ENCODE measurements at places on chromosomes 3 and 15. TPM values are rescaled to one million over a fixed set of nuclear protein-coding genes. Genes with fewer than 3 reads are reported as not detected.

DNA sequence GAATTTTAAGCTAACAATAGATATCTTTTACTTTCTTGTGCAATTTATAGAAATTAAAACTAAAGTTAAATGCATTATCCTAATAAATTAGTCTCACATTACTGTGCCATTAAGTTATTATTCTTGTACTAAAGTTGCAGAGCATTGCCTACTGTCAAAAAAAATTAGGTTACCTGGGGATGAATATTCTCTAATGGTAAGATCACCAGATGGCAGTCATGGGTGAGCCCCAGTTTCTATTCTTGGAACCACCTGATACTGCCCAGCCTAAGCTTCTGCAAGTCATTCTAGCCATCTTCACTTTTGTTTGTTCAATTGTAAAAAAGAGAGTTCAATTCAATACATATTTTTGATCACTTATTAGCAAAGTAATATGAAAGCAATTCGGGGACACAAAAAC, 213.2 kb downstream of the CADM2 start:
- no peak for DNase-seq

DNA sequence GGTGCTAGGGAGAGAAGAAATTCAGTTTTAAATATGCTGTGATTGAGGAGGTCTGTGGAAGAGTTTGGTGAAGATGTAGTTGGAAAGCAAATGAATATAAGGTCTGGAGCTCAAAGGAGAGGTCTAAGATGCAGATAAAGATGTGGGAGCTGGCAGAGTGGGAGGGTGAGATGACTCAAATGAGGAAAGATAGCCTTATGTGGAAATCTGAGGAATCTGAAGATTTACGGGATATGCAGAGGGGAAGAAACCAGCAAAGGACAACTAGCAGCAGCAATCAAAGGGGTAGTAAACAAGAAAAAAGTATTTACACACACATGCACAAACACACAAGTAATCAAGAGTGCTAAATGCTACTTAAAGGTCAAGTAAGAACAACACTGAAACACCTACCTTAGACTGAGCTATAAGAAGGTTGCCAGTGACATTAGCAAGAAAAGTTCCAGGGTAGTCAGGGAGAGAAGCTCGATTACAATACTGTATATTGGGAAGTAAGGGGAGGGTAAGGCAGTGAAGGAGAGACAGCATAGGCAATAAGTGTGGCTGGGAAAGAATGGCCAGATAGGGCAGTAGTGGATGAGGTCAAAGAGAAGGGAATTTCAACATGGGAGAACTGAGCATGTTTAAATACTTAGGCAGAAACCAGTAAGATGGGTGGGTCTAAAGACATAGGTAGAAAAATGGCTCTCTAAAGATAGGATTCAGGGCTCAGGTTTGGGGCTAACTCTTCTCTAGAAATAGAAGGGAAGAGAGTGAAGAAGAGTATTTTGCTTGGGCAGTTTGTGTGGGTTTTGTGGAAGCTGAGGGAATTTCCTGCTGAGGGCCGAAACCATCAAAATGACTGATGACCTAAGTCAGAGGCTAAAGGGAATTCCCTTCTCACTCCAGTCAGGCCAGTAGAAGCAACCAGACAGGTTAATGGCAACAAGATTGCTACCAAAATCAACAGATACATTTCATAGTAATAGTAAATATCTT, 8.9 kb downstream of the CMTM6 start:
- no peak for DNase-seq

GRCh38 chr3:177835008-177835407, 637.7 kb upstream of the TBL1XR1 start:
- DNase-seq = no peak

DNA sequence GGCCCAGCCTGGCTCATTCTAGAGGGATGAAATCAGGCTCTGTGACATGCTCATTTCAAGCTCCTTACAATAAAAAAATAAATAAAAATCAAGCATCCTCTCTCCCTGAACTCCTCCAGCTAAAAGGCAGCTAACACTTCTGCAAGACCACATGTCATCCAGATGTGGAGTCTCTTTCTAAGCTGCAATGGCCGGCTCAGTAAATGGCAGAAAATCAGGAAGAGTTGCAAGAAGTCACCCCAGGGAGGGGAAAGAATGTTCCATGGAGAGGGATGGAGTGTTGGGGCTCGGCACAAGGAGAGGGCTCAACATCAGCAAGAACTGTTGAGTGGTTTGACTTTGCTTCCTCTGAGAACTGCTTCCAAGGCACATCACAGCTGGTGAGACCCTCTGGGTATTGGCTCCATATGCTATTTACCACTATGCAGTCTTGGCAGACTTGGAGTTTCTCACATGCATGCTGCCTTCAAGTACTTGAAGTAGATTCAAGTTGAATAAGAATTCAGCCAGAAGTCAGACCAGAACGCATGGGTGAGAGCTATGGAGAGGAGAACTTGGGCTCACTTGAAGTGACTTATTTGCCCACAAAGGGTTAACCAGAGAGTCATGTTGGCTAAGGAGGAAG, 689.0 kb downstream of the NTRK3 start:
- no peak for DNase-seq

DNA sequence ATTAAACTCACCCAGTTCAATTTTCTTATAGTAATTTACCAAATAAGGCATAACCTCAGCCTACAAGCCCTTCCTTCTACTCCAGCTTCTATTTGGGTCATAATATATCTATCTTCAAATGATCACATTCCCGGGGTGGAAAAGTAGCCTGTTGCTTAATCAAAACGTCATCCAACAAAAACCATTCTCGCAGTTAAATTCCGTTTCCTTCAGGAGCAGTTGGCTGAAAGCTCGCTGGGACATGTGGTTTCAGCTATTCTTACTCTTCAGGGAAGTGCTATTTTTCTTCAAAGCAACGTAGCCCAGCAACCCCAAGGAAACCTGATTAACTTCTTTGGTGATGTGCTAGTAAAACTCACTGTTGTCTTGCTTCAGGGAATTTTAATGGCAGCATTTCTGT, 59.6 kb downstream of the MAGI1 start:
- DNase-seq = no peak

- no peak for DNase-seq
These were observed 9.2 kb downstream of the EIF3J start for GRCh38 chr15:44545913-44546802.

DNA sequence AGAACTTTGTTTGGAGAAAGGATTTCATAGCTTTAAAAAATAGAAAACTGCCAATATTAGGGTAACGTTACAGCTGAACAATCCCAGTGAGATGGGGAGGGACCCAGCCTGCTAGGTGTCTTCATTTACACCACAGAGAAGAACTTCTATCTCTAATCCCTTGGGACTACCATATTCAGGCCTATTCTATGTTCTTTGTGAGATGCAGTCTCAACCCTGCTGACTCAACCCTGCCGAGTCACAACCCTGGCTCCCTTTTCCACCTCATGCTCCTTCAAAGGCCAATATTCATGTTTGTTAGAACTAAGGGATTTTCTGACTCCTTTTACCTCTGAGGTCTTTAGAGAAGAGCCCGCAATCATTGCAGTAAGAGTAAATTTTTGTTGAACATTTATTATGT, 350.5 kb downstream of the EPHB1 start:
- DNase-seq = no peak

DNA sequence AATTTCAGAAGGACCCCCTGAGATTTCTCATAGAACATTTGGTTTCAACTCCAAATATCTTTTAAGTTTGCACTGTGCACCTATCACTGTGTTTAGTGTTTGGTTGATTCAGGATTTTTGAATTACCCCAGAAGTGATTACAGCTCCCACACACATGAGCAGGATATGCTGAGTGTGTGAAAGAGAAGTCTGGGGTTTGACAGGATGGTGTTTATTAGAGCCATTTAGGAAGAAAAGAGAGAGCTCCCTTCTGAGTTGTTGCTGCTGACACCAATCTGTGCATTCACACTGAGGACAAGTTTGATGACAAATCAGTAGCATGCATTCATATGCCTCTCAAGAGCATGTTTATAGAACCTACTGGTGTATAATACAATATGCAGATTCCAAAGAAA, 118.1 kb downstream of the RPL22L1 start:
- DNase-seq = no peak

DNA sequence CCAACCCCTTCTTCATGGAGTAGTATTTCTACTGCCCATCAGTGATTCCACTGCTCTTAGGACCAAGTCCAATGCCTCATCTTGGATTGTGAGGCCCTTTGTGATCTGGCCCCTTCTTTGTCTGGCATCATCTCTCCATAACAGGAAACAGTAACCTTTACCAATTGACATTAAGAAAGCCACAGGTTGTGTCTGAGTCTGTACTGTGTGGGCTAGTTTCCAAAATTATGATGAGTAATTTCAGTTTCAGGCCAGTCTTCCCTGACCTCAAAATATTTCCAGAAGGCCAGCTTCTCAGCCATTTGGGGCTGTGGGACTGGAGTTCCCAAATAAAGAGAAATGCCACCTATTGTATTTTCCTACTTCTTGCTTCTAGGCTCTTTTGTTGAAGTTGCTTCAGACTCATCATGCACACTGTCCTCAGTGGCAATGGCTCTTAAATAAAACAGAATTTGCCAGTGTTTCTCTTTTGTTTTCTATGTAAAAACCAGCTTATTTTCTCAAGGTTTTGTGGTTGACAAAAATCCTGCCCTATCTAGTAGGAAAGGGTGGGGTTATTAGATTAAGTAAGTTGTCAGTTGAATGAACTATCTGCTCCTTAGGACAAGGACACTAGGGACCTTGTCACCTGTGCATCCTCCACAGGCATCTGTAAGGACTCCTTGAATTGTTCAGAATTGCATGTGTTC, 47.0 kb upstream of the ACKR4 start:
- DNase-seq = no peak

DNA sequence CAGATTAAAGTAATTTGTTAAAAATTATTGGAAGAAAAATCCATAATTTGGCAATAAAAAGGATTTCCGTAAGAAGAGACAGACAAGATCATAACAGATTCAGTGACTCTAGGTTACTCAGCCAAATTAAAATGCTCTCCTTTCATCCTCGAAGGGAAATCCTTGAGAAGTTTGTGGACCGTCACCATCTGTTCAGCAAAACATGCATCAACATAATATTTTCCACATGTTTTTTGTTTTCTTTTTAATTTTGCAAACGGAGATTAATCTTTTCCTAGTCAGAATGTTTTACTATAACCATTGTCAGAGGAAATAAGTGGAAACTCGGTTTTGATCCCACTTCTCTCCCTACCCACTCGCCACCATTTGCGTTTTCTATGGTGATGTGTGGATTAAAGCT, 128.3 kb downstream of the TMCO5A start:
- DNase-seq = no peak

DNA sequence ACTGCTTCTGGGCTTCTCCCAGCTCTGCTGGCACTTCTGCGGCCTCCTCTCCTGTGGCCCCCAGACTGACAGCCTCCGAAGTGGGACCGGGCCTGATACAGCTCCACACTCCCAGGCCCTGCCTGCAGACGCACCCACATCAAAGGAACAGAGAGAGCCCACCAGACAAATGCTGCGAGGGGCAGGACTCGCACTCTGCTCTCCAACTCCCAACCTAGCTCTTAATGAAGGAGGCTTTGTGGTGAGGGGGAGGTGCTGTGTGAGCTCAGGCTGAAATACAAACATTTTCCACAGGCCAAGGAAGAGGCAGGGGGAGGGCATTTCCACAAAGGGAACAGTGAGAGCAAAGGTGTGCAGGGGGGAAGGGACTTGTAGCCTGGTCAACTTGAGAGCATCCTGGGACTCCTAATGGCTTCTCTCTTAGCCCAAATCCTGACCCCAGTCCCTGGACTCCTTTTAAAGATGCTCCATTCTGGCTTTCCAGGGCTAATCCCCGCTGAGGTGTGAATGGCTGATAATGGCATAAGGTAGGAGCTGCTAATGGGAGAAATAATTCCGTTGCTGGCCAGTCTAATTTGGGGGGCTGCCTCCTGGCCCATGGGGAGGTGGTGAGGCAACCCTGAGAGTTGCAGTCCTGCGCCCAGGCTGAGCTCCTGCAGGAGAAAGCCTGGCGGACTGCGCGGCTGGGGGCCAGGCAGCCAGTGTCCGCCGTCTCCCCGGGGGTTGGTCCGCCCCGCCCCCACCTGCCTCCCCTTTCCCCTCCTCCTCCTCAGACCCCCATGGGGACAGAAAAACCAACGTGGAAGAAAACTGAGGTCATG, 9.6 kb downstream of the LINGO1 start:
- DNase-seq = no peak

DNA sequence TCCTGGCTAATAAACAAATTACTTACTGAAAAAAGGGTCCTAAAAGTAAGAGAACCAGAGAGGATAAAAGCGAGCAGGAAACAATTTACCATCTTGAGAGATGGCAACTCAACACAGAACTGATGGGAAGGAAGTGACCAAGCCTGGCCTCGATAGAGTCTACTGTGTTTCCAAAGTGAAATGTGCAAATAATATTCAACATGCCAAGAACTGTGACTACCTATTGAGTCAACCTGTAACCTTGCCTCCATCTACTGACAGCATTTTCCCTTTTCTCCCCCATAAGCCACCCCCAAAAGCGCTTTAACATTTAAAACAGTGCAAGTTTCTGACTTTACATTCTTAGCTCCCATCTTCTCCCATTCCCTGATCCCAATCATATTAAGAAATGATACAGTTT, 75.4 kb upstream of the PSMD6 start:
- no peak for DNase-seq

DNA sequence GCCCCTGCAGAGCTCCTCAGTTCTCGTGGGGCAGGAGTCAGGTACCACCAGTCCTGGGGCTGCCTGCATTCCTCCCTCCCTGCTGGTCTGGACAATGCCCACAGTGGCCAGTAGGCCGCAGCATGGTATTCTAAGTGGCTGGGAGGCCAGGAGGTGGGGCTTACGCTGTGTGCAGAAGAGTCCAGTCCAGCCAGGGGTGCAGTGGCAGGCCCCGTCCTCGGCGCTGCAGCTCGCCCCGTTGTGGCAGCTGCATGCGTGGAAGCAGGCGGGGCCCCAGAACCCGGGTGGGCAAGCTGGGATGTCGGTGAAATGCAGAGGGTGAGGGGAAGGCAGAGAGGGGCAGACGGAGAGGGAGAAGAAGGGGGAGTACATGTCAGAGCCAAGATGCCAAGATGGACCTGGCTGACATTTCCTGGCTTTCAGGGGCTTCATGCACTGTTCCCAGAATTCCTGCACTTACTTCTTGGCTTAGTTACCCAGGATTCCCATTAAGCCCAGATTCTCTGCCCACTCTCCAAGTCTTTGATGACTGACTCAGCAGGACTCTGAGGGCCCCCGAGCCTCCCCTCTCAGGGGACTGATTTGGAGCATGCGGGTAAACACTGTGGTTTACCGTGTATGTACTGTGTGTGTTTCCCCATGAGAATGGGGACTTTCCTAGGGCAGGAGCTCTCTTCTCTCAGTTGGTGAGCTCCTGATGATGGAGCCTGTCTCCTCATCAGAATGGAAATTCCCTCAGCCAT, 47.5 kb downstream of the RAB11A start:
- no peak for DNase-seq

DNA sequence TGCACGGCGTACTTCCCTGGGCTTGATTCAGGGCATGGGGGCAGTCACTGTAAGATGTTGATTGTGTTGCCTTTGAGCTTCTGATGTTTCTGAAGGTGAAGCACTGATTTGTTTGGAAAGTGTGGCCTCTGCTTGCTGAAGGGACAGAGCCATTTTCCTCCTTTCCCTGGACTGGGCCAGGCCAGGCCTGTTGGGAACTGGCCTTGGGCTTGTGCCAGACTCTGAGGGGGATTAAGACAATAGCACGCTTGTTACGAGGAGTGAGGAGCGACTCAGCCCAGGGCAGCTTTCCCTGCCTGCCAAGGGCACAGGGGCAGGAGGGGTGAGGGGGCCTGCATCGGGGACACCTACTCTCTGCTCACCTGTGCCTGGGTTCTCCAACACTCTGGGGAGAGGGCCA, 42.9 kb downstream of the LINGO1 start:
- no peak for DNase-seq

Gene BTLA
- polyA plus RNA-seq = 13.8 TPM

Gene ARIH1
- 10.3 TPM for polyA plus RNA-seq

Gene PAK2
- polyA plus RNA-seq = 30.1 TPM

Gene CKMT1B
- polyA plus RNA-seq = not detected

Gene VIPR1
- polyA plus RNA-seq = 40.3 TPM

Gene CLDN18
- not detected for polyA plus RNA-seq

Gene FRMD4B
- polyA plus RNA-seq = 0.39 TPM

Gene PDE8A
- polyA plus RNA-seq = 0.90 TPM

All from naive thymus-derived CD8-positive, alpha-beta T cell (primary cell).